ENCODE measurements at places on chromosomes 7 and 10. TPM values are rescaled to one million over a fixed set of nuclear protein-coding genes. Genes with fewer than 3 reads are reported as not detected.

ABCC2 gene
- total RNA-seq: under 0.01 TPM

PTPRN2 gene
- total RNA-seq: not detected

GOLGA7B gene
- not detected for total RNA-seq

SEMA4G gene
- total RNA-seq: not detected

SLC29A3 gene
- 3.0 TPM for total RNA-seq

SRRM3 gene
- 0.65 TPM for total RNA-seq
